ENCODE measurements at places on chromosomes 7 and 10.
A peak's percentile ranks its signal among the peaks of the same experiment; 100 is the strongest.

DNA sequence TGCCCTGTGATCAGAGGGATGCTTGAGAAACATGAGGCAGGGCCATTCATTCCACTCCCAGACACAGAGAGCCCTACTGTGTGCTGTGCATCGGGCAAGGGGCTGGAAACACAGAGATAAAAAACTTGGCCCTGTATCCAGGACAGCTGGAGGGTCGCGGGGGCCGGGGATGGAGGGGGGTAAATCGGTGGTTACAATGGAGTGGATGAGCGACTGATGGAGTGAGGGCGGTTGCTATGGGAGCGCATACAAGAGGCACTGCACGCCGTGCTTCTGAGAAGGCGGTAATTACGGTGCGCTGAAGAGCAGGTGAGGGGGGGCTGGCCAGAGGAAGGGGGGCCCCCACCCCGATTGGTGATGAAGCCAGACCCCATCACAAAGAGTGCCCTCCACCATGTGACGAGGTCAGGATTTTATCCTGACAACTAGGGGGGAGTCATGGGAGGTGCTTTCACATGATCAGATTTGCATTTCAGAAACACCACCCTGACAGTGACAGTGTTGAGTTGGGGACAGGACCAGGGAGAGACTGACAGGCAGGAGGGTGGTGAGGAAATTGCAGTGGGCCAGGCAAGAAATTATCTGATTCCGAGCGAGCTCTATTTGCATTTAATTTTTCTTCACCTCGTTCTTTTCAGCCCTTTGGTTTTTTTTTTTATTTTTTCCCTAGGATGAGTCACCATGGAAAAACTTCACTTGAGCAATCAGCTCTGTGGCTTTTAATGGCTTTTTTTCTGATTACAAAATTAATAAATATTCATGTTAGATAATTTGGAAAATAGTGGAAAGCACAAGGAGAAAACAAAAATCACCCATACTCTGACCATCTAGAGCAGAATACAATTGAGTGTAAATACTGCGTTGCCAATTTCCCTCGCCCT lies 7.8 kb downstream of the CPA5 start:
- DNase-seq: no peak

- DNase-seq: no peak
Observed at GRCh38 chr7:99170730-99171074, 26.8 kb upstream of the SMURF1 start.

GRCh38 chr10:30386801-30387588 lies 37.9 kb upstream of the MTPAP start:
- DNase-seq: no peak

DNA sequence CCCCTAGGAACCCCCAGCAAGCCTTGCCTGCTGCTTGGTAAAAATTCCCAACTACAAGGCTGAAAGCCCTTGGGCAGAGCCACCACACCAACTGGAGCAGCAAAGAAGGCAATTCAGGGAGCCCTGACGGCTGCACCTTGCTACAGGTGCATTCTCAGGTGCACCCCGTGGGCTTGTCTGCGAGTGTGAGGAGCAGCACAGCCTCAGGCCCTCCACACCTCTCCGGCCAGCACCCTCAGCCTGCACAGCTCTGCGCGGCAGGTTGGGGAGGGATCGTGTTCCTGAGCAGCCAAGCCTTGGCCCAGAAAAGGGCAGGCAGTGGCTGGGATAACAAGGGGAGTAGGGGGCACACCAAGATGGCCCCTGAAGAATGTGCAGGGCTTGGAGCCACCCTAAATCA lies 104.1 kb downstream of the FAM53B start:
- no peak for DNase-seq

GRCh38 chr7:142739923-142740492 lies 9.3 kb upstream of the PRSS1 start:
- no peak for DNase-seq

- DNase-seq: no peak
Observed at GRCh38 chr10:124362568-124362967, 56.2 kb downstream of the OAT start.

DNA sequence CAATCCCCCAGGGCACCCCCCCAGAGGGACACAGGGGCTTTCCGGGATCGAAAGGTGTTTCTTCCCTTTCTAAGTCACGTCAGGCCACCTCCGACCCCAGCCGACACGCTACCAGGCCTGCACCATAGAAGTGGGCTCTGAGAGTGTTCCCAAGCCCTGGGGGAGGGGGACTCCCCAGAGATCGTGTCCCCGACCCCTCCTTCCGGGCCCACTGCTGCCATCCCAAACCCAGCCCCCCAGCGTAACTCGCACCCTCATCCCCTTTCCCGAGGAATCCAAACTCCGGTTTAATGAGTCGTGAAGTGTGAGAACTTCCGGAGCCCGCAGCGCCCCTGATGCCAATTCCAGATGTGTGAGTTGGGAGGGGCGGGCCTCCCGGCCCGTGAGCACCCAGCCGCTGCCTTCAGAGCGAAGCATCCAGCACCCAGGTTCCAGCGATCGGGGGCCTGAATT lies 11.3 kb downstream of the UNCX start:
- no peak for DNase-seq

DNA sequence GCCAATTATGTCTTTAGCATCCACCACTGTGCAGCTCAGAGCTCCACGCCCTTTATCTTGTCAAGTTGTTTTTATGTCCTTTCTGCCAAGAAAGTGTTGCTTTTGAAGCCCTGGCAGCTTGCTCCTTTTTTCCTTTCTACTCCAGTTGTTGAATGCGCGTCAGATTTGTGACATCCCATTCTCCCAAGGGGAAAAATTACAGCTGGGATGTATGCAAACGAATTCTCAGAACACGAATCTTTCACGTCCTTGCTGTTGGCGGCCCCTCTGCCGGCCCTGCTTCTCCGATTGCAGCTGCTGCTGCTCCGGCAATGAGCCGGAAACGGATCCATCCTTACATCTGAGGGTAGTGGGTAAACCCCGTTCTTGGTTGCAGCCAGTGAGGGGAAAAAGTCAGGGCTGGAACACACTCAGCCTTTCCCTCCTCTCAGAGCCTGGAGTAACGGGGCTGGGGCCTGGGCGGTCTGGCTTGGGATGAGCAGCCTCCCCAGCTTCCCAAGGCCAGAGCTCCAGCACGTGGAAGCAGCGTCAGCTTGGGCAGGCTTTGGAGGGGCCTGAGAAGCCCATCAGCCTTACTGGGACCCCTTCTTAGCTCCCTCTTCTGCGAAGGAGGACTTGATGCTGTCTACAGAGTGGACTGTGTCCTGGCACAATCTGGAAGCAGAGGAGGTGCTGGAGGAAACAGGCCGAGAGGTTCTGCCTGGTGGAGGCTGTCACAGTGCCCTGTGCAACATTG lies 79.0 kb upstream of the CHST15 start:
- DNase-seq: no peak

GRCh38 chr7:41183741-41184140 lies 519.1 kb downstream of the INHBA start:
- no peak for DNase-seq

- DNase-seq: peak; percentile 67
Observed at GRCh38 chr10:6987536-6987945, 407.5 kb upstream of the PRKCQ start.

DNA sequence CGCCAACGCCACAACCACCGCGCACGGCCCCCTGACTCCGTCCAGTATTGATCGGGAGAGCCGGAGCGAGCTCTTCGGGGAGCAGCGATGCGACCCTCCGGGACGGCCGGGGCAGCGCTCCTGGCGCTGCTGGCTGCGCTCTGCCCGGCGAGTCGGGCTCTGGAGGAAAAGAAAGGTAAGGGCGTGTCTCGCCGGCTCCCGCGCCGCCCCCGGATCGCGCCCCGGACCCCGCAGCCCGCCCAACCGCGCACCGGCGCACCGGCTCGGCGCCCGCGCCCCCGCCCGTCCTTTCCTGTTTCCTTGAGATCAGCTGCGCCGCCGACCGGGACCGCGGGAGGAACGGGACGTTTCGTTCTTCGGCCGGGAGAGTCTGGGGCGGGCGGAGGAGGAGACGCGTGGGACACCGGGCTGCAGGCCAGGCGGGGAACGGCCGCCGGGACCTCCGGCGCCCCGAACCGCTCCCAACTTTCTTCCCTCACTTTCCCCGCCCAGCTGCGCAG lies 424 bp downstream of the EGFR start:
- DNase-seq: no peak

DNA sequence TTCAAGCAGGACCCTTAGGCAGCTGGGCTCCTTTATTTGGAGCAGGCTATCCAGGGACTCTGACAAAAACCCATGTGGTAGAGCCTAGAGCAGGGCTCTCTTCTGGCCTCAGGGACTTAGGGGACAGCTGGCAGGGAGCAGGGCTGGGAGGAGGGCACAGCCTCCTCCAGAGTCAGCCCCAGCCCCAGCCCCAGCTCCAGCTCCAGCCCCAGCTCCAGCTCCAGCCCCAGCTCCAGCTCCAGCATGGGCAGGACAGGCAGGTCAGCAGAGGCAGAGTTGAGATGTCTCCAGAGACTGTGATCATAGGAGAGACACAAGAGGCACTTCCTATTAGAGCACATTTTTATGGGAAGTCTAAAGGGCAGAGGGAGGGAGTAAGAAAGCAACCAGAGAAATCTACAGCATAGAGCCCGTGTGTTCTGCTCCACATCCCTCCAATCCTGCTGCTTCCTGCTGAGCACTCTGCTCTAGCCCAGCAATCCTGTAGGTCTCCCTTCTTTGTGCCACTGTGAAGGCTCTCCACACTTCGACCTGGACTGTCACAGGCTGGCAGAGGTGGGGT lies 13.3 kb upstream of the C10orf53 start:
- DNase-seq: no peak

DNA sequence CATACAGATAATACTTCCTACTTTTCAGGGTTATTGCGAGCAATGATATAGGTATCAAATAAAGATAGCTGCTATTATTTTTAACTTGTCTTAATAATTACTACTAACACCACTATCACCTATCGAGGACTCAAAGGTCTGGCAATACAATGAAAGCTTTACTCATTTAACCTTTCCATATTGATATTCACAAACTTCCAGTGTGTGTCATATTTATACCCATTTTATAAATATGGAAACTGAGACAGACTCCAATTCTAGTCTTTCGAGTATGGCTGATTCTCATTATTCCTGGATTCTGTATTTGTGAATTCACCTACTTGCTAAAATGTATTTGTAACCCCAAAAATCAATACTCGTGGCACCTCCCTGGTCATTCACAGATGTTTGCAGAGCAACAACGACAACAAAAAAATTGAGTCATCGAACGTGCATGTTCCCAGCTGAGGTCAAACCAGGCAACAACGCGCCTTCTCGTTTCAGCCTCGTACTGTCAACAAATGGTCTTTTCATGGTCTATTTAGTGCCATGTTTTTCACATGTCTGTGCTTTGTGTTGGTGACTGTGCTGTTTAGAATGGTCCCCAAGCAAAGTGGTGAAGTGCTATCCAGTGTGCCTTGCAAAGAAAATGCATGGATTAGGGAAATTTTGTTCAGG lies 51.7 kb downstream of the SMURF1 start:
- no peak for DNase-seq

DNA sequence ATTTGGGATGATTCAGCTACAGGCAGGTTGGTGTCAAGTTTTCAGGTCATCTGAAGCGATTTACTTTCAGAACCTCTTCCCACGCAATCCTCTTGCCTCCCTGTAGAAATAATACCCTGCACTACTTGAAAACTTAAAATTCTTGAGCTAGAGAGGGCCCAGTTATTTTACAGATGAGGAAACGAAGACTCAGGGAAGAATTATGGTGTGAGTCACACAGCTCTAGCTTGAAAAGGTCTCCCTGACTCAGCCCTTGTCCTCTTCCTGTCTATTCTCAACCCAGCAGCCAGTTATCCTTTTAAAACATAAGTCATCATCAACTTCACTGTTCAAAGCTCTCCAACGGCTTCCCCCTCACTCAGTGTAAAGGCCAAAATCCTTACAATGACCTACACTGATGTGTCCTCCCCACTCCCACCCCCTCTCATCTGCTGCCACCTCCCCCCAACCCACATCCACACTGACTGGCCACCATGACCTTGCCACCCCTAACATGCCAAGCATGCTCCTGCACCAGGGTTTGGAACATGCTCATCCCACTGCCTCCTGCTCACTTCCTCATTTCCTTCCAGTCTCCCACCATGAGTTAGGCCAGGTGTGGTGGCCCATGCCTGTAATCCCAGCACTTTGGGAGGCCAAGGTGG lies 3.4 kb downstream of the DNMBP start:
- no peak for DNase-seq

DNA sequence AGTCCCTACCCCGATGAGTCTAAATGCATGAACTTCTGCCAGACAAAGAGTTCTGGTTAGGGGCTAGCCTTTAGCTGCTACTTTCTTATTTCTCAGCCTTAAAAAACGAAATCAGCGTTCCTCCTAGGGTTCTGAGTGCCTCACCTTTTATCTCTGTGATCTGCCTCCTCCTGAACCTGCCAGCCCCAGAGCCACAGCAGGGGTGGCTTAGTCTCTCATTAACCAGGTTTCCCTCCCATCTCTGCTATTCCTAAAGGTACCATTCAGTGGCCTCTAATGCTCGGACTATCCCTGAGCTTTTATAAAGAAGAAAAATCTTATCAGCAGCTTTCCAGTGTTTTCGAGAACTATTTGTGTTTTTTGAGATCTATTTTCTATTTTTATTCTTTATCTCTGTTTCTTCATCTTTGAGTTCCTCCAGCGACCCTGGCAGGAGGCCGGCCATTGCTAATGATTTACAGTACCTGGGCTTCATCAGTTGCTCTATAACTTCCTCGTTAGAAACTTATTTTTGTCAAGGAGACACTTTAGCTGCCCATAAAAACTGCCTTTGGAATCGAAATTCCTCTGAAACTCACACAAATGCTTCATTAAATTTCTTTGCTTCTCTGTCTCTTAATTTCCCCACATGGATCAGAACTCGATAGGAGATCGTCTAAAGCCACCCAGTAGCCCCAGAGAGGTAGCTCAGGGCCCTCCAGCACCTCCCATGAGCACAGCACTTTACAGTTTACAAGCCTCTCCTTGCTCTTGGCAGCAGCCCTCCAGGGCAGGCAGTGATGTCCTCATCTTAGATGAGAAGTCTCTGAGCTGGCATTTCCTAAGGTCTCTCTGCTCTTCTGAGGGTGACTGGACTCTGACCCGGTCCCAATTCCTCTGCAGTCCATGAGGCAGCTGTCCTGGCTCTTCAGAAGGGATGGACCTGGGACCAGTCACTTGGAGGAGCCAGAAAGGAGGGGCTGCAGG lies 149.1 kb downstream of the EBF3 start:
- no peak for DNase-seq

GRCh38 chr7:27462575-27463270 lies 200.0 kb downstream of the HIBADH start:
- DNase-seq: no peak

DNA sequence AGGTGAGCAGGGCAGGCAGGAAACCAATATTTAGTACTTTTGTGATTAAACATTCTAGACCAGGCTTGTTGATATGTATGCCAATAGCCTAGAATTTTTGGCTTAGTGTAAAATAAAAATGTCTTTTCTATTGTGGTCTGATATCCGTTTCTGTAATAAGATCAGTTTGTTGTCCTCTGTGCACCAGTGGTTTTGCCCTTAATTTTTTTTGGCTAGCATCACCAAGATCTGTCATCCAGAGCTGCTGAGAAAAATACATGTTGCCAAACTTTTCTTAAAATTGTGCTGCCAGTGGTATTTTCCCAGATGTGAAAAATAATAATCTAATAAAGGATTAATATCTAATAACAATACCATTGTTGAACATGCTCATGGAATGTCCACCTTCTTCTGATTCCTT lies 115.6 kb downstream of the TWIST1 start:
- DNase-seq: no peak

GRCh38 chr10:17154116-17154515 lies 24.5 kb upstream of the CUBN start:
- no peak for DNase-seq

- DNase-seq: no peak
Observed at GRCh38 chr7:115965236-115965635, 65.3 kb downstream of the TFEC start.

- no peak for DNase-seq
Observed at GRCh38 chr10:30182191-30183054, 123.0 kb upstream of the JCAD start.

GRCh38 chr10:121087129-121087528 lies 236.0 kb downstream of the WDR11 start:
- DNase-seq: no peak

Measured in C1 segment of cervical spinal cord (tissue), 14 donors.